Thoracic aorta (tissue), 2 donors: ENCODE measurements at places on chromosomes 16 and 17.

DNA sequence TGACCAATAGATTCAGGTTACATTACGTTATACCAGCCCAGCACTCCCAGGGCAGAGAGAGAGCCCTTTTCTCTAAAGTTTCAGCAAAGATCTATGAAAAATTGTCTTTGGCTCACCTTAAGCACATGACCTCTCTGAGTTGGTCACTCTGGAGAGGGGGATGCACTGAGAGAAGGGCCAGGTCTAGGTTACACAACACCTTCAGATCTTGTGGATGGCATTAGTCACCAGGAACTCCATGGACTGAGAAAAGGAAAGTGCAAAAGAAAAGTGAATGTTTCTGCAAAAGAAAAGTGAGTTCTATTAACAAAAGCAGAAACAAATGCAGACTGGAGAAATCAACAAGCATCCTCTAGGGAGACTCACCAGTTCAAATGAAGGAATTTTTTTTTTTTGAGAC, 253.3 kb upstream of the SALL1 start:
- H3K36me3 ChIP-seq = no peaks in the 10 kb centered on the region
- DNase-seq = no peak
- H3K27ac ChIP-seq = no peak overlapping the region
- no peaks in the 10 kb centered on the region for H3K4me1 ChIP-seq

- no peak overlapping the region for H3K4me3 ChIP-seq
- peaks cover 3% of the 10 kb centered on the region for H3K4me1 ChIP-seq
- H3K27ac ChIP-seq = no peak overlapping the region
- DNase-seq = no peak
Observed at GRCh38 chr17:36655726-36656125, 54.3 kb downstream of the MRM1 start.

- no peaks in the 10 kb centered on the region for H3K27me3 ChIP-seq
- H3K4me3 ChIP-seq = no peak overlapping the region
- H3K4me1 ChIP-seq = no peaks in the 10 kb centered on the region
- no peaks in the 10 kb centered on the region for H3K36me3 ChIP-seq
- no peak for DNase-seq
Observed at GRCh38 chr16:89054261-89054661, 39.4 kb upstream of the ACSF3 start.

GRCh38 chr17:38918129-38918913, 7.1 kb upstream of the LASP1NB start:
- DNase-seq = no peak
- no peak overlapping the region for H3K4me3 ChIP-seq
- H3K36me3 ChIP-seq = peaks cover 47% of the 10 kb centered on the region
- H3K27ac ChIP-seq = peak overlapping the region; percentile 83
- H3K4me1 ChIP-seq = peaks cover 43% of the 10 kb centered on the region

- H3K4me1 ChIP-seq = no peaks in the 10 kb centered on the region
- H3K27me3 ChIP-seq = no peaks in the 10 kb centered on the region
- H3K36me3 ChIP-seq = peaks cover 13% of the 10 kb centered on the region
- H3K4me3 ChIP-seq = no peak overlapping the region
Observed at GRCh38 chr17:81246679-81247338, 7.7 kb downstream of the NDUFAF8 start.

DNA sequence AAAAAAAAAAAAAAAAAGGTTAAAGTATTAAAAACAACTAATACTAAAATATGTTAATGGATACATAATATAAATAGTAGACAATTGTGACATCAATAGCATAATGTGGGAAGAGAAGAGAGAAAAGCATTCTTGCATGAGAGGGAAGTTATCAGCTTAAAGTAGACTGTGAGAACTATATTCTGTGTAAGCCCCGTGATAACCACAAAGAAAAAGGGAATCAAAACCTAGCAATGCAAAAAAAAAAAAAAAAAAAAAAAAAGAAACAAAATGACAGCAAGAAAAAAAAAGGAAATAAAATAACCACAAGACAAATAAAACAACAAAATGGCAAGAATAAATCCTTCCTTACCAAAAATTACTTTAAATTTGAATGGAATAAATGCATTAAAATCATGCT, 39.8 kb upstream of the MYLK3 start:
- DNase-seq = no peak
- H3K4me1 ChIP-seq = no peaks in the 10 kb centered on the region
- no peaks in the 10 kb centered on the region for H3K36me3 ChIP-seq
- H3K27me3 ChIP-seq = no peaks in the 10 kb centered on the region

DNA sequence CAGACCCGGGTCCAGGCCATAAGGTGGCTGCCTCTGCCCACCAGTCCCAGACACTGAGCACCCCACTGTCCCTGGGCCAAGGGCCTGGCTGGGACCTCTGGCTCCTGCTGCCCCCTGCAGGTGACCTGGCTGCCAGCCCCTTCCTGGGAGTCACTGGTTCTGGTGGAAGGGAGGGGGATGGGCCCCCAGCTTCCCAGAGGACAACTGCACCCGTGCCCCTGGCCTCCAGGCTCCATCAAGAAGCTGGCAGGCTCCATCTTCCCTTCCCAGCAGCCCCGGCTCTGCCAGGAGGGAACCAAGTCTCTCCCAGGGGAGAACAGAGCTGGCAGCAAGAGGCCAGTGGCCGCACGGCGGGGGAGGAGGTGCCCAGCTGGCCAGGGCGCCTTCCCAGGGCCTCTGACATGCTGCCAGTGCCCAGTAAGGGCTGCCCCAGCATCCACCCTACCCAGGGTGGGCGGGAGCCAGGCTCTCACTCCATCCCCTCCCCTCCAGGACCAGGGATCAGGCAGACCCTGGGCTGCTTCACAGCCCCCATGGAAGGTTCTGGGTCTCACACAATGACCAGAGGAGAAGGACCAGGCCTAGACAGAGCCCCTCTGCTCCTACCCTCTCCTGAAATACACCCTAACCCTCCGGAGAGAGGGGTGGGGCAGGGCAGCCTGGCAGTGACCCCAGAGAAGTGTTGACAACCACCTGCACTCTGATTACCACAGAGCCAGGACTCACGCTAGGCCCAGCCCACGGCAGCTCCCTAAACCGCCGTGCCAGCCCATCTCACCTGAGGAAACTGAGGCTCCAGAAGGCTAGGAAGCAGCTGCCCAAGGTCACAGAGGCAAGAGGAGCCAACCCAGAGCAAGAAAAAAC, 3.6 kb downstream of the CLUH start:
- DNase-seq = no peak
- no peaks in the 10 kb centered on the region for H3K27me3 ChIP-seq
- H3K36me3 ChIP-seq = peaks cover 3% of the 10 kb centered on the region
- H3K4me3 ChIP-seq = peak overlapping the region; percentile 52
- H3K27ac ChIP-seq = peak overlapping the region; percentile 63

- H3K4me1 ChIP-seq = no peaks in the 10 kb centered on the region
- no peak overlapping the region for H3K27ac ChIP-seq
- no peak overlapping the region for H3K4me3 ChIP-seq
- H3K27me3 ChIP-seq = peaks cover 4% of the 10 kb centered on the region
- DNase-seq = no peak
Observed at GRCh38 chr17:74198694-74199093, 4.8 kb upstream of the RPL38 start.

- no peak overlapping the region for H3K27ac ChIP-seq
- no peak for DNase-seq
- peak overlapping the region; percentile 59 for H3K4me3 ChIP-seq
- no peaks in the 10 kb centered on the region for H3K27me3 ChIP-seq
Observed at GRCh38 chr17:79831265-79832217, 7.7 kb downstream of the CBX4 start.
